ENCODE measurements at places on chromosomes 6 and 20.

- no peak for DNase-seq
These were observed 232.7 kb downstream of the NKAIN2 start for GRCh38 chr6:124036384-124036783.

DNA sequence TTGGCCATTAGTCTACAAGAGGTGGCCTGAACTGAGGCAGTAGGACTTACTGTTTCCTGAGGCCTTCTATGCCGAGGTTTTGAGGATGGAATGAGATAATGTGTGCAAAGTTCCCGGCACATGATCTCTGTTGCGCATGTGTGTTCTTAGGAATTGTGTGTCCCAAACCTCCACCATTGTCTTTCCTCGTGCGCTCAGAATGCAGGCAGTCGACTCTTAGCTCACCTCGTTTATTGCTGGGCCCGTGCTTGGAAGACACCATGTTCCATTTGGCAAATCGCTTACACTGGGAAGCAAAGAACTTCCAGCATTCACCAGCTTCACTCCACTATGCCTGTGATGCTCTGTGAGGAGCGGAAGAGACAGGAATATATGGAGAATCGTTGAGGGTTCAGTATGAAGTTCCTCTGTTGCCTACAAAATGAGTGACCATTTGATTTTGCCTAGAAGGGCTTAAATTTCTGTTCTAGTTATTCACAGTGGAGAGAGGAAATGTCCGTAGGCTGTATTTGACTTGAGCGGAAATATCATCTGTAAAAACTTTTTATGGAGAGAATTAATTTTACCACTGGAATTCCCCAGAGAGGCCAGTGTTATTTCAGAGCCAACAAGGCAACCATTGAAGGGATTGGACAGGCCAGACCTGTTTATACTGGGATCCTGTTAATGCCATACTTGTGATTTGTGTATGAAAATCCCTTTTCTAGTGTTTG lies 75.7 kb upstream of the CLDN20 start:
- DNase-seq, result no peak

GRCh38 chr6:158567871-158568401 lies 8.0 kb downstream of the TMEM181 start:
- DNase-seq, result no peak

DNA sequence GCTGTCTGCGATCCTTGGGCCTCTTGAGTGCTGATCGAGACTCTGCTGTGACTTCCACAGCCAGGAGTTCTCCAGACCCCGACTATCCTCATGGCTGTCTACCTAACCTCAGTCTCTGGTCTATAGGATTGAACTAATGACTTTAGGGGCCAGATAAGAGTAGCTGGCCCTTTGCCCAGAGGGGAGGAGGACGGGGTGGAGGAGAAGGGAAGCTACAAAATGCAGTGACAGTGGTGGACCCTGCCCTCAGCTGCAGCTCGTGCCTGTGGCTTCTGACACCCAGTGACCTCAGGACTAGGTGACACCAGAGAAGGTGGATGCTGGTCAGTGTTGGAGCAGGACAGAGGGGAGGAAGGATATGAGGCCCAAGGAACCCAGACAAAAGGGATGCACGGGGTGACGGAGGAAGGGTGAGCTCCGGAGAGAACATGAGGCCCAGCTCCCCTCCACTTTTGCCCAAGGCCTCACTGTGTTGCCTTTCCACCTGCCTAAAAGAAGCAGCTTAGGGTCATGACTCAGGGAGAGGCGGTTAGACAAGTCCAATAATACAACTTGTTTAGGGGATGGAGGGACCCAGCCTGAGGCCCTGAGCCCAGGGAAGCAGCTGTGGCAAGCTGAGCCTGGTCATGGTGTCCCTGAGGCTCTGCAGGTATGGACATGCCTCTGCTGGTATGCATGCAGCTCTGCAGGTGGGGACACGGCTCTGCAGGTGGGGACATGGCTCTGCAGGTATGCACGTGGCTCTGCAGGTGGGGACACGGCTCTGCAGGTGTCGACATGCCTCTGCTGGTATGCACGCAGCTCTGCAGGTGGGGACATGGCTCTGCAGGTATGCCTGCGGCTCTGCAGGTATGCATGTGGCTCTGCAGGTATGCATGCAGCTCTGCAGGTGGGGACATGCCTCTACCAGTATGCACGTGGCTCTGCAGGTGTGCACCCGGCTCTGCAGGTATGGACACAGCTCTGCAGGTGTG lies 67.7 kb downstream of the SYNJ2 start:
- no peak for DNase-seq

DNA sequence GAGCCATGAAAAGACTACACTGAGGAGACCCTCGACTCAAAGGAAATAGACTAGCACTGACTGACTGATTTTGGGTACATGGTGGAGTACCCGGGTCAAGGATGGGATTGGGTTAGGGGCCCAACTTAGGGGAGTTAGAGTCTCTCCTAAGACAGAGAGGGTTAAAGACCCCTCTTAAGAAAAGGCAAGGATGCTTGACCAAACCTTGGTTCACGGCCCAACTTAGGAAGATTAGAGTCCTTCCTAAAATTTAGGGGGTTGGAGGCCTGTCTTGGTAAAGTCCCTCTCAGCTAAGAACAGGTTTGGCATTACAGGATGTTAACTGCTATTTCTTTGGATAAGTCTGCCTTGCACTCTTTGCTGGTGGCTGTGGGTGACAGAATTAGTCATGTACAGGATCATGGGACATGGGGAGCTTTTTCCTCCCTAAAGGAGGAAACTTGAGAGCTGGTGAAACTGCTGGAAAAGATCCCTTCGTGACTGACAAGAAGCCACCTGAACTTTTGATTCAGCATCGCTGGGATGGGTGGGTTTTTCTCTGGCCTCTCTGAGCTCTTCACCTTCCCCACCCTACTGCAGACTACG lies 12.3 kb upstream of the SLC22A16 start:
- no peak for DNase-seq

All from stimulated activated CD8-positive, alpha-beta memory T cell treated with anti-CD3 and anti-CD28 coated beads, Interleukin-4, amount 100 ng/mL, for 1 hour (primary cell).